ENCODE measurements at places on chromosomes 16 and 17.

DNA sequence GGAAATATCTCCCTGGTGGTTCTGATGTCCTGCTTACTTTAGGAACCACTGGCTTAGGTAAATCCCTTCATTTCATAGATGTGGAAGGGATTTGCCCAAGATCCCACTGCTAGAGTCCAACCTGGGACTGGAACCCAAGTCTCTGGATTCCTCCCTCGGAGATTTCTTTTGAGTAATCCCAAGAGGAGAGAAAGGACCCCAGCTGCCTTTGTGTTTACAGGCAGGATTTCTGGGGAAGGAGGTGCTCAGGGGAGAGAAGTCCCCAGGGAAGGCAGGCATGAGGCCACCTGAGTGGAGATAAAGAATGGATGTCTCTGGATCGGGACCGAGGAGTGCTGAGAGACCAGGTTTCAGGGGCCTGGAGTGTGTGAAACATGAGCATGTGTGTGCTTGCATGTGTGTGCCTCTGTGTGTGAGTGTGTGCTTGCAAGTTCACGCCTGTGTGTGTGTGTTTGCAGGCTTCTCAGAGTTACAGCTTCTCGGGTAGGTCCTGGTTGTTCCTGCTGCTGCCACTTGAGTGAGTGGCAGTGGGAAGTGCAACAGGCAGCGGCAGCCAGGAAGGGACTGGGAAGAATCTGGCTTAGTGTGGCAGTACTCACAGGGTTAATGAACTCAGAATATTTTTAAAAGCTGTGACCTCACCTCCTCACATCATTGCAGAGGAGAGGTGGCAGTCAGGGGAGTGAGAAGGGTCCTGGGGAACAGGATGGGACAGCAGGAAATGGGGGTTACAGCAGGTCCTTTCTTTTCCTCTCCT is 2.2 kb downstream of the KCNH6 start:
- peaks cover 20% of the 10 kb centered on the region for H3K27me3 ChIP-seq
- no peaks in the 10 kb centered on the region for H3K36me3 ChIP-seq
- H3K27ac ChIP-seq = no peak overlapping the region
- H3K4me1 ChIP-seq = peaks cover 3% of the 10 kb centered on the region

DNA sequence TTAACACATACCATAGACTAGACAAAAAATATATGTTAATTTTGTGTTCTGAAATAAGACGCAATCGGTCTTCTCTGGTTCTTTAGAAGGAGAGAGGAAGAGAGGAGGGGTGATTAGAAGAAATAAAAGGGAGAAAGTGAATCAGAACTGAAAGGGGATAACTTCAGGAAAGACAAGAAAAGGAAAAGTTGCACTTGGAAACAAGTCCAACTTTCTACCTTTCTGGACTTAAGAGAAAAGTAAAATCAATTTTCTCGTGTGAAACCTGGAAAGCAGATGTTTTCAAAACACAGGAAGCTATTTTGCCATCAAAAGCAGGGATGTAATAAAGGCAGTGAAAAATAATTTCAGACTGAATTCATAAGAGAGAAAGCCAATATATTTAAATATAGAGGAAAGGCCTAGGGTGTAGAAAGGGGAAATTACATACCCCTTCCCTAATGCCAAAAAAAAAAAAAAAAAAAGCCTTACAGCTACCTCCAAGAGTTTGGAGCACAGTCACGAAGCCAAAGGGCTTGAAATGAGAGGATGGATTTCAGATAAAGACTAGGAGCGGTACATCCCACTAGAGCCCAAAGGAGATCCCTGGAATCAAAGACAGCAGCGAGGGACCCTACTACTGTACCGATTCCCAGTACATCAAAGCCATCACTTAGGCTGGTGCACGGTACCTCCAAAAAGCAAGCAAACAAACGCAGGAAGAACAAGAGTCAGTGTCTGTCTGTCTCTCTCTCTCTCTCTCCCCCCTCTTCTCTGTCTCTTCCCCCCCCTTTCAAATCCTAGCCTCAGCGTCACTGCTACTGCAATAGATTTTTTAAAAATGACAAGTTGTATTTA is 12.1 kb upstream of the ZFHX3 start:
- no peak overlapping the region for H3K4me3 ChIP-seq
- DNase-seq = no peak
- peaks cover 41% of the 10 kb centered on the region for H3K27me3 ChIP-seq
- H3K27ac ChIP-seq = no peak overlapping the region

DNA sequence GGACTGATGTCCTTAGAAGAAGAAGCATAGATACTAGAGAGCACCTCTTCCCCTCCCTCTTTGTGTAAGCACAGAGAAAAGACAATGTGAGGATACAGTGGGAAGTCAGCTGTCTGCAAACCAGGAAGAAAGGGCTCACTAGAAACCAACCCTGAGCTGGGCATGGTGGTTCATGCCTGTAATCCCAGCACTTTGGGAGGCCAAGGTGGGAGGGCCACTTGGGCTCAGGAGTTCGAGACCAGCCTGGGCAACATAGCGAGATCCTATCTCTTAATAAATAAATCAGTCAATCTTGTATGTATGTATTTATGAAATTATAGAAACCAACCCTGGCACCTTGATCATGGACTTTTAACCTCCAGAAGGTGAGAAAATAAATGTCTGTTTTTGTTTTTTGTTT is 118.3 kb downstream of the NPIPB5 start:
- no peaks in the 10 kb centered on the region for H3K27me3 ChIP-seq
- no peak overlapping the region for H3K4me3 ChIP-seq
- H3K36me3 ChIP-seq = no peaks in the 10 kb centered on the region
- H3K27ac ChIP-seq = no peak overlapping the region
- DNase-seq = no peak

DNA sequence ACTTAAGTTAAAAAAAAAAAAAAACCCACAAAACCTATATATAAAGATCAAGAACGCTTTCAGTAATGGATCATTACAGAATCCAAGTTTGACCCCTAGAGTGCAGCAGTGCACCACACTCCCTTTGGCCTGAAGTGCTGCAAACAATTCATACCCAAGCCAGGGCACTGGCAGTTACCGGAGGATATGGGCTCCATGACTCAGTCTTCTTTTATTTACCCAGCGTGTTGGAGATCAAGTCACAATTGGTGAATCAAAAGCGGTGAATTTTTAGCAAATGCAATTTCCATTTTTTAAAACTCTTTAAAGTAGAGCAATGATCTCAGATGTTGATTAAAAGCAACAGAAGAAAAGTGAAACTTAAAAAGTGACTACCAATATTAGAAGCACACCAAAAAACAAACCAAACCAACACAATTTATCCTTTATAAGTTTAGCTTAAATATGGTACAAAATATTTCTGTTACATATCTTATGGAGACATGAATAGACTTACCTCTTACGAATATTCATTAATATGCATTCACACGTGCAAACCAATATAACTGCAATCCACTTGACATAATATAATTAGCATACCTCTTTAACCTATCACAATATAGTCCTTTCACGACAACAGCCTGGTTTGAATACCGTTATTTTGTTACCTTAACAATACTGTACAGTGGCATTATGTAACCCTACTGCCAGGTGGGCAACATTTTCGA is 46.3 kb downstream of the ZNF652 start:
- no peak overlapping the region for H3K27ac ChIP-seq
- H3K27me3 ChIP-seq = no peaks in the 10 kb centered on the region
- peaks cover 21% of the 10 kb centered on the region for H3K36me3 ChIP-seq
- peak; percentile 84 for DNase-seq
- peaks cover 22% of the 10 kb centered on the region for H3K4me1 ChIP-seq

- H3K27ac ChIP-seq = peak overlapping the region; percentile 29
- H3K36me3 ChIP-seq = peaks cover 24% of the 10 kb centered on the region
- H3K27me3 ChIP-seq = no peaks in the 10 kb centered on the region
- no peak overlapping the region for H3K4me3 ChIP-seq
These were observed 22.7 kb downstream of the USP22 start for GRCh38 chr17:21019976-21020586.

All from B cell (primary cell).